ENCODE measurements at places on chromosomes 16 and 17.

GRCh38 chr17:36512641-36513040 is 22.0 kb downstream of the MYO19 start:
- DNase-seq: no peak

DNA sequence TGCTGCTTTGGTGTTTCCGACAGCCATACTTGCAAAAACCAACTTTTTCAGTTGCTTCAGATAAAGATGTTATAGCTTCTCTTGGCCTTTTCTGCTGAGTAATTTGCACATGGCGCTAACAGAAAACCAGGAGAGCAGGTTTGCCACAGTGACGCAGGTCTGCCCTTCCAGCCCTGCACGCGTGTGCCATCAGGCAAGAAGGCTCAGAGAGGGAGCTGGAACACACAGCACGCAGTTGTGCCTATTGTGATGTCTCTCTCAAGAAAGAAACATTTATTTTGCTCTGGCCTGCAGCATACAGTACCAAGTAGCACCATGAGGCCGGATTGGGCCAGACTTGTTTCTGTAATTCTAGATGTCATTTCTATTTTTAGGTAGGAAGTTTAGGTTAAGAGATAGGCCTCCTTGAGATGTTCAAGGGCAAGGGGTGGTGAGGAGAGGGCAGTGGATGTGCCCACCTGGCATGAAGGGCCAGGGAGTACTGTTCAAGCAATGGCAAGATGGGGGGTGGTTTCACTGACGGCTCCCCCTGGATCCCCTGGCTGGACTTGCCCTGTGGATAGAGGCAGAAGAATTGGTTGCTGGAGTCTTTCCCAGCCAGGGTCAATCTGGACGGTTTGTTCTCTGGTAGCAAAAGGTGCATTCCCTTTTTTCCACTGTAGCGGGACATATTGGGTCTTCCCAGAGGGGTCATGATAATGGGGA is 1.9 kb downstream of the CBX2 start:
- no peak for DNase-seq

DNA sequence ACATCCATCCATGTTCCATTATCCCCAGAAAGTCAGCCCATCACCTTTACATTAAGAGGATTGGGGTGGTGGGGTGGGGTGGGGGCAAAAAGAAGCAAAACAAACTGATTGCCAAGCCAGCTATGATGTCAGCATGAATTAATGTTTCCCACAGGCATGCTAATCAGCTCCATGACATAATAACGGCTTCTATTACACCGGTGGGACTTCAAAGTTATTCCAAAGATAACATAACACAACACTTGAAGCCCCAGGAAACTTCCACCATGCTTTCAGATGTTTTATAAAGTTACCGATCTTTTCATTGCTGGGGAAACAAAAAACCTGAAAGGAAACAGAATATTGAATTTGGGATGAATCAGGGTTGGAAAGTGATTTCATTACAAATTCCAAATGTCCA is 155.9 kb upstream of the IRX5 start:
- DNase-seq: no peak

DNA sequence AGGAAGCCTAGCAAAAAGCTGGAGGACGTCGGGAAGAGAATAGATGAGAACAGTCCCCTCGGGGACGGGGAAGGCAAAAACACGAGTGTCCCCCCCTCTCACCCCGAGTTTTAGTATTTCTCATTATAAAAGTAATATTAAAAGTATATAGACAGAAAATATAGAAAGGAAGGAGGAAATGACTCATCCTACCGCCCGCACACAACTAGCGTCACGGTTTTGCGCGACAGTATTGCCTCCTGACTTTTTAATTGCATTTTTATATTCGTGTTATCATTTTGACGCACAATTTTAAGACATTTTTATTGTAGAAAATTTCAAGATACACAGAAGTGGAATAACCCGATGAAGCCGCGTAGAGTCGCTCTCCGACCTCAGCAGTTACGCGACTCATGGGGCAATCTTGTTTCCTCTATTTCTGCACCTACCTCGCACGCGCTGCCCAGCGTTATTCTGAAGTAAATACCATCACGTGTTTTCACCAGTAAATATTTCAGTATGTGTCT is 652 bp upstream of the SLC25A19 start:
- peak; percentile 74 for DNase-seq

DNA sequence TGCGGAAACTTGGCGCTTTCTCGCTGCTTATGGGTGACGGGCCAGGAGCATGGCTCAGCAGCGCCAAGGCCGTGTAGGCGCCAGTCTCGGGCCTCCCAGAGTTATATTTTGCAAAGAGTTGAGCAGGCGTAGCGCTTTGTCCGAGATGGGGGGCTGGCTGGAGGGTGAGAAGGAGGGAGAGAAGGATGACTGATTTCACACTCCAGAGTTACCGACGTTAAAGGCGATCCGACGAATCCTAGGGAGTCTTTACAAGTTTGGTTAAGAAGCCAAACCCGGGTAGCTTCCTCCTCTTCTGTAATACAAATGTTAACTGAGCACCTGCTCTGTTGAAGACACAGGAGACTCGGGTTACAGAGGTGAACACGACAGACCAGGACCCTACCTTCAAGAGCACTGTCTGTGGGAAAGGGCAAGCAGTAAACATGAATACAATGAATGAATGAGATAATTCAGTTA is 782 bp downstream of the POLR2A start:
- DNase-seq: no peak

GRCh38 chr16:50902457-50902856 is 160.6 kb downstream of the CYLD start:
- DNase-seq: no peak

GRCh38 chr16:57377080-57377841 is 5.0 kb downstream of the CX3CL1 start:
- peak; percentile 24 for DNase-seq
